ENCODE measurements at places on chromosomes 7 and 10.

DNA sequence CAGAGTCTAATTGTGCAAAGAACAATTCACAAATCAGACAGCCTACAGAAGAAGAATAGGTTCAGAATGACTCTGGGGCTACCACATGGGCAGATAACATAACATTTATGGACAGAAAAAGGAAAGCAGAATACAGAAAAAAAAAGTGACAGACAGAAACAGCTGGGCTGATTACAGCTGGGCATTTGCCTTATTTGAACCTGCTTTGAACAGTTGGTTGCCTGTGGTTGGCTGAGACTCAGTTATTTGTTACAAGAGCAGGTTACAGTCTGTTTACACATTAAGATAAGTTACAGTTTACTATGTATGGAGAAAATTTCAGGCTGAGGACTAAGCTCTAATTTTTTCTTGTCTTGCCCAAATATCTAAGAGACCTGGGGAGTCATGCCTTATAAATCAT, 327.2 kb downstream of the GALNT17 start:
- DNase-seq: no peak

DNA sequence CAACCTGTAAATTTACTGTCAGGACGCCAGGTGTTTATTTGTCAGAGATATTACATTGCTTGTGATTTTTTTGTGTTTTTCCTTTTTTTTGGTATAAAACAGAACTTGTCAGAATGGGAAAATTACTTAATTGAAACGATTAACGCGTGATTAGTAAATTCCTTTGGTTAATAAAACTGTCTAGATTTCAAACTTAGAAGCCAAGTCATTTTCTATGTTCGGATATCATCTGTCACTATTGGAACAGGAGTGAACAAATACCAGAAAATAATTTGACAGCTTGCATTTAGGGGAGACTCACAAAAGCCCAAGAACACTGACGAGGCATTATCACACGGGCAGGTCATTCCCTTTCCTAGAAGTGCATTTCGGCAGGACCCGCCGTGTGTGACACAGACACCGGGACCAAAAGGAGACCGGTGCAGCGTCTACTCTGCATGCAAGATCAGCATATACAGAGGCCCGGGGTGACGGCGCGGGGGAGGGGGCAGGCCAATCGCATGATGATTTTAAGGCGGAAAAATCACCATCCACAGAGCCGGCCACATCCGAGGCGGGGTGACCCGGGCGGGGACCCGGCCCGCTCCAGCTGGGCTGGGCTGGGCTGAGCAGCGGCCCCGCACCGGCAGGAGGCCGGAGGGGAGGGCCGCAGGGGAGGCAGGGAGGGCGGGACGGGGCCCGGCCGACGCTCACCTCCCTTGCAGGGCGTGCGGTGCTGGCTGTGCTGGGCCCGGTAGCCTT, 841 bp downstream of the GLUD1 start:
- peak; percentile 44 for DNase-seq

- no peak for DNase-seq
Observed at GRCh38 chr7:95536656-95537311, 51.0 kb downstream of the ASB4 start.

DNA sequence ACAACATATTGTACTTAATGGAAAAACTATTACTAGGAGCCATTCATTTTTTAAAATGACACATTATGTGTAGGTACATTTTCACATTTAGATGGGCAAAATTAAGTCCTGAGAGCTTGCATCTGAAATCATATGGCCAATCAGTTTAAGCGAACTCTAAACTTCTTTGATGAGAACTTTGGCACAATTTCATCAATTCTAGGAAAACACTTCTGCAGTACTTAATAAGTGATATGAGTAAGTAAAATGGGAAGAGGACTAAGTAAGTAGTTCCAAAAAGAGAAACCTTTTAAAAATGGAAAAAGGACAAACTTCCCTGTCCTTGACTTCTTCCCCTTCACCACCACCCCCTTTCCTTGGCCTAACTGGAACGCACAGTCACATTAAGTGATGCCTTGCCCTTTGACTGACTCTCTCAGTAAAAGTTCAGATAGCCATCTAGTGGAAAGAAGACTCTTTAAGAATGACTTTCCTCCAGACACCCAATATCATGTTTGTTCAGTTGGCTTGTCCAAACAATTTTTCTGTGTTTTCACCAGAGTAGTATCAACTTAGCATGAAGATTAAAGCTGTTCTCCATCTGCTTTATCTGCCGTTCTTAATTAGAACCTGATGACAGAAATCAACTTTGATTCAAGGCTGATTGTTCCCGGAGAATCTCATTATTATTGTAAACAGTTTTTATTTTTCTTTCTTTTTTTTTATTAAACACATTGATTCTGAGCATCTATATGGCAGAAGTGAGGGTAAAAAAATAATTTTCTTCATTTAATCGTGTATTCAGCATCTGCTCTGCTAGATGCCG, 45.1 kb downstream of the CNNM2 start:
- no peak for DNase-seq

- no peak for DNase-seq
Observed at GRCh38 chr10:8967061-8967460, 912.6 kb downstream of the GATA3 start.

- DNase-seq: peak; percentile 13
Observed at GRCh38 chr7:140003913-140004382, 58.8 kb downstream of the PARP12 start.

DNA sequence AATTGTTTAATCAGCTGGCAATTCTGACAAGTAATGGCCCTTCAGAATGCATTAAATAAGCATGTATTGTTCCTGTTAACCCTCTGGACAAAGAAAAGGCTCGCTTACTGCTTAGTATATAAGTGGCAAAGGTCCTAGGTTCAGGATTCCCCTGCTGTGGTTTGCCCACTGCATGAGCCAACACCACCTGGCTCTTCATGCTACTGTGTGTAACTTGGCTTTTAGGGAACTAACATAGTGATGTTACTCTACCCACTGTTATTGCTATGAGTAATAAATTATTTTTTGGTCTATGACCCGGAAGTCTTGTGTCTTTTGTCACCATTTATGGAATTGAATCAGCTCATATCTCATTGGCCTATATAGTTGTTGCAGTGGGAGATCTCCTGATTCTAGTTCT, 791.7 kb upstream of the PHF14 start:
- DNase-seq: no peak

DNA sequence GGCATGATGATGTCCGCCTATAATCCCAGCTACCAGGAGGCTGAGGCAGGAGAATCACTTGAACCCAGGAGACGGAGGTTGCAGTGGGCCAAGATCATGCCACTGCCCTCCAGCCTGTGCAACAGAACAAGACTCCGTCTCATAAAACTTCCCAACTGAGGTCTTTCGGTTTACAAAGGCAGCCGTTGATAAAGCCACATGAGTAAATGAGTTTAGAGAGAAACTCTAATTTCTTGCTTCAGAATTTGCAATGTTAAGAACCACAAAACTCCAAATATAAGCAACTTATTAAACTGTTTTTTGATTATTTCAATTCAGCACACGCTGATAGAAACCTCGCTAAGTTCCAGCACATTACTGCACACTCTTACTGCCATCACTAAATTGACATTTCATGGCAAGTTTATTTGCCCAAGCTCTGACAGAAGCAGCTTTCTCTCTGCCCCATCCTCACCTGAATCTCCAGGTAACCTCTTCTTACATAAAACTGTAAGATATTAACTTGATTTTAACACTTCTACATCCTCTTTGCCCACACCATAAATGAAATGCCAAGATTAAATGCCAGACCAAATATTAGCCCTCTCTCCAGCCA, 67.7 kb downstream of the FGFR2 start:
- DNase-seq: no peak

DNA sequence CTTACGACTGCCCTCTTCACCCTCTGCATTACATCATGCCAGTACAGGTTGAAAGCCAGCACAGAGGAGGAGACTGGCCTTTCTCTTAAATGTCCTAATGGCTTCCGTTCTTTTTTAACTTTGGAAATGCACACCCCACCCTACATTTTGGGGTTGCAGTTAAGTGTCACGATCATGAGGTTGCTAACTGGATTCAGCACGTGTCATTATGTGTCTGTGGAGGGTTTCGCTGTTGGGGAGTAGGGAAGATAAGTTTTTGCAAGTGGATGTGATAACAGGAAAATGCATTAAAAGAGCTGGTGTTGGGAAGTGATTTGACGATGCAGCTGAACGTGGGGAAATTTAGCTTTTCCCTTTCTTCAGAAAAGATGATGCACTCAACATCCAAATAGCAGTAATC, 135.9 kb downstream of the LRRC4 start:
- DNase-seq: no peak

- DNase-seq: no peak
Observed at GRCh38 chr7:68688416-68689086, 909.7 kb upstream of the AUTS2 start.

DNA sequence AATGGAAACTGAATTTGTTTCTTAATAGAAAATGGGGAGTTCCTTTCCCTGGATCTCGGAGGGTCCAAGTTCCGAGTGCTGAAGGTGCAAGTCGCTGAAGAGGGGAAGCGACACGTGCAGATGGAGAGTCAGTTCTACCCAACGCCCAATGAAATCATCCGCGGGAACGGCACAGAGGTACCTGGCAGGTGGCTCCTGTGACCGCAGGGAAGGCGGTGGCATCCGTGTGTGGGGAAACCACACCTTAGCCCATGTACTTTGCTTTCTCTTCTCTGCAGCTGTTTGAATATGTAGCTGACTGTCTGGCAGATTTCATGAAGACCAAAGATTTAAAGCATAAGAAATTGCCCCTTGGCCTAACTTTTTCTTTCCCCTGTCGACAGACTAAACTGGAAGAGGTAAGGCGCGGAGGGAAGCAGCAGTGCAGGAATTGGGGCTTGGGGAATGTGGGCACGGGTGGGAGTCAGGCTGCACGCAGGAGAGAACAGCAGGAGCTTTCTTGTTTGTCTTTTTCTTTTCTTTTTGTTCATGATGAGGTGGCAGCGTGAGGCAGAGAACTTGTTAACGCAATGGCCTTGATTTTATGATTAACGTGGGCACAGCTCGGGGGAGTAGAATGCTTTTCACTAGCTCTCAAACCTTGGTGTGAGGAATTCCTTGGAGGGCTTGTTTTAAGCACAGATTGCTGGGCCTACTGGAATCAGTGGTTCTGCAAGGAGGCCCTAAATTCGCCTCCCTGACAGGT, 12.8 kb downstream of the HKDC1 start:
- DNase-seq: no peak

DNA sequence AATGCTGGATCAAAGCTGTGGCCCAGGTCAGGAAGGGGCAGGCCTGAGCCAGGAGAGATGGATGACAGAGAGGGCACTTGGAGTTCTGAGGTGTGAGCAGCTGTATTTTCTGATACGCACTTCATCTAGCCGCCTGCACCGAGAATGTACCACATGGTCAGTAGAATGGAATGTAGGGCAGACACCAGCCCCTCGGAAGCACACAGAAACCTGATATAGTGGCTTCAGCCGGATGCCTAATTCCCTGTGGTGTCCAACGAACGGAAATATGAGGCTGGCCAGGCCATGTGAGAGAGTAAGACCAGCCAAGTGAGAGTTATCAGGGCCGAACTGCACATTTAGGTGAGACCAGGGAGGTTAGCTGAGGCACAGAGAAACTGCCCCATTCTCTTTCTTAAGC, 46.7 kb upstream of the PLCE1 start:
- no peak for DNase-seq

- DNase-seq: no peak
Observed at GRCh38 chr7:103810112-103810744, 179.2 kb downstream of the RELN start.

- no peak for DNase-seq
Observed at GRCh38 chr7:142542942-142543341, 206.3 kb upstream of the PRSS1 start.

- no peak for DNase-seq
Observed at GRCh38 chr7:141416650-141417270, 134.4 kb upstream of the AGK start.

DNA sequence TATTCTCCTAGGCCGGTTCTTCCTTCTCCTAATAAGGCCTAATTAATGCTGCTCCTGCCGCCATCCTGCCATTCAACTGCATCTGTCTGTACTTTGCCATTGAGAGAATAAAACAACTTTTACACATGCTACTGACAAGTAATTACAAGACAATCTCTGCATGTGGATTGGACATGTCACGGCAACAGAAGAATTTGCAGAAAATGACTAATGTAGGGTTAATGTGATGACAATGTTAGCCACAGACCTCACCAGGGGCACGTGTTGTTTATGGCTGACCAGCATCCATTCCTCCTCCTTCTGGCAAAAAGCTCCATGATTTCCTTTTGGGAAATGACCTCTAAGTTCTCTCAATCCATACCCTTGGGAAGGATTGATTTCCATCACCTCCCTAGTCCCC, 58.0 kb downstream of the NEBL start:
- DNase-seq: no peak

DNA sequence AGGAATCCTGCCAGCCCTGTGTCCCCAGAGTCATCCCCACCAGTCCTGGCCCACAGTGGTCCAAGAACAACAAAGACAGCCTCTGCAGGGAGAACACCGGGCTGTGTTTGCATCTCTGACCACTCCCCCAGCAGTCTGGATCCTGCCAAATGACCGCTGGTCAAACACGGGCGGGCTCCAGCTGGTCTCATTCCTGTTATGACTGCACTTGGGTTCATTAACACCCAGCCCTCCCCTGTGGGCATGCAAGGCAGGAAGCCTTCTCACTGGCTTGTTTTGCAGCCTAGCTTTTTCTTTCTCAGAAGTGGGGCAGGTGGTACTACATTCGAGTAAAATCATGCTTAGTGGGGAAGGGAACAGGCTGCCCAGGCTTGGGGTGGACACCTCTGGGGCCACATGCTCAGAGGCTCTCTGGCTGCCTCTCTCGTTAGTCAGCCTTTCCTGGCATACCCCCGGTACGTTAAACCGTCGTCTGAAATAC, 190.0 kb downstream of the PLXNA4 start:
- DNase-seq: no peak

DNA sequence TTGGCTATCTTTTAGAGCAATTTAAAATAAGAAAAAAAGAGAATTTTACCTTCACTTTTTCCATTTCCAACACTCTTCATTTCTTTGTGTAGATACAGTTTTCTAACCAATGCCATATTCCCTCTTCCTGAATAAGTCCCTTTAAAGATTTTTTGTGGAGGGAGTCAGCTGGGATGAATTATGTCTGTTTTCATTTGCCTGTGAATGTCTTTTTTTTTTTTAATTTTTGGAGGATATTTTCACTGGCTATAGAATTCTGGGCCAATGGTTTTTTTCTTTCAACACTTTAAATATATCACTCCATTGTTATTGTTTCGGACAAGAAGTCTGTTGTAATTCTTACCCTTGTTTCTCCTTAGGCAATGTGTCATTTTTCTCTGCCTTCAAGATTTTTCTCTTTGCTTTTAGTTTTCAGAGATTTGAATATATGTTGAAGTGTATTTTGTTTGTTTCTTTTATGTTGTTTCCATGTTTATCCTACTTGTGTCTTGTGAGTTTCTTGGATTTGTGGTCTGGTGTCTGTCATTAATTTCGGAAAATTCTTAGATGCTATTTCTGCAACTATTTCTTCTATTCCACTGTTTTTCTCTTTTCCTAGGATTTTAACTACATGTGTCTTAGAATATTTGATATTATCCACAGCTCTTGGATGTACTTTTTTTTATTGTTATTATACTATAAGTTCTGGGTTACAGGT, 20.0 kb upstream of the CXCL12 start:
- DNase-seq: no peak

All from trophoblast cell (in vitro differentiated cells and primary cell).